ENCODE measurements at places on chromosomes 12 and 14. TPM values are rescaled to one million over a fixed set of nuclear protein-coding genes. Genes with fewer than 3 reads are reported as not detected.

- DNase-seq = no peak
Observed at GRCh38 chr12:106680280-106680679, 94.2 kb upstream of the RIC8B start.

DNA sequence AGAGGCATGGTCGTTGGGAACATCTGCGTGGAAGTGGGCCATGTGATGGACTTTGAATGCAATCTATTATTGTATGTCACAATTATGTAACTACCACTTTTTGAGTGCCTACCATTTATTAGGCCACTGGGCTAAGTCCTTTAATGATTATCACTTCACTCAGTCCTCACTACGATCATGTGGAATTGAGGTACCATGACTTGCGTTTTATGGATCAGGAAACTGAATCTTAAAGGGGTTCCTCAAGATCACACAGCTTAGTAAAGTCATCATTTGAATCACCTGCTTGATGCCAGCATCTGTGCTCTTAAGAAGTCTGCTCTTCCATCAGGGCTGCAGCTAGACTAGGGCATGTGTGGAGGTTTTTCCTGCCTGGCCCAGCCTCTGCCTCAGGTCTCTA lies 136.7 kb downstream of the DAD1 start:
- no peak for DNase-seq

- no peak for DNase-seq
Observed at GRCh38 chr14:90399541-90400444, 3.0 kb downstream of the CALM1 start.

GRCh38 chr12:62170241-62170640 lies 90.0 kb upstream of the USP15 start:
- DNase-seq = no peak

- no peak for DNase-seq
Observed at GRCh38 chr14:63594455-63595372, 47.0 kb downstream of the WDR89 start.

DNA sequence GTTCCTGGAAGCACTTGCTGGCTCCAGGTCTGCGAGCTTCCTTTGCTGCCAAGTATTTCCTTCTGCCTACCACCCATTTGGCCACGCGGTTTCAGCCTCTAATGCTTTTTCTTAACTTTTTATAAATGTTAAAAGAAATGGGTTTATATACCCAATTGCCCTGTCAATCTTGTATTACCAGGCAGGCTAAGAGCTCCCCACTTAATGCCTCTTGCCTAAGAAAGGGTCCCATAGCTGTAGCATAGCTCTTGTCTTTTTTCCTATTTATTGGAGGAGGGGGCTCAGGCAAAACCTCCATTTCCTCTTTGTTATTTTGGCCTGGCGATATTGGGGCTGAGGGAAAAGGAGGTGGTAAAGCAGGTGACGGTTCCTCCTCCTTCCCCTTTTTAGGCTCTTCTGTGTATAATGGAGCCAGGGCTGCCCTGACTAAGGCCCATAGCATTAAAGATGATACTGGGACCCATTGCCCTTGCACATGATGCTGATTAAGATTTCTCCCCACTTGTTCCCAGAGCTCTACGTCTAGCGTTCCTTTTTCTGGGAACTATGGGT lies 21.6 kb upstream of the BLTP3B start:
- no peak for DNase-seq

GRCh38 chr14:61514927-61515326 lies 180.4 kb upstream of the HIF1A start:
- DNase-seq = no peak

DNA sequence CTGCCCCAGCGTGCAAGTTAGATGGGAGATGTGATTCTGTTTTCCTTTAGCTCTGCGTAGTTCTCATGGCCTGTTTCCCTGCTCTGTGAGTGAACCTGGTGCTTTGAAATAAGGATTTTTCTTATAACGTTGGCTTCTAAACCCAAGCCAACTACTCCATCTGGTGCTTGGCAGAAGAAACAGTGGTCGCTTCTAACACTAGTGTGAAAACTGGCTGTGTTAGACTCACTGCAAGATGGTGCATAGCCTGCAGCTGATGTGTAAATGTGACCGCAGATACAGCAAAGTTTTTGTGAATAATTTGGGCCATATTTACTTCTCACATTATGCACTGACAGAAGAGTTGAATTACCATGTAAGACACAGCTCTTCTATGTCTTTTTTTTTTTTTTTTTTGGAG lies 12.2 kb downstream of the GTF2H3 start:
- no peak for DNase-seq

DNA sequence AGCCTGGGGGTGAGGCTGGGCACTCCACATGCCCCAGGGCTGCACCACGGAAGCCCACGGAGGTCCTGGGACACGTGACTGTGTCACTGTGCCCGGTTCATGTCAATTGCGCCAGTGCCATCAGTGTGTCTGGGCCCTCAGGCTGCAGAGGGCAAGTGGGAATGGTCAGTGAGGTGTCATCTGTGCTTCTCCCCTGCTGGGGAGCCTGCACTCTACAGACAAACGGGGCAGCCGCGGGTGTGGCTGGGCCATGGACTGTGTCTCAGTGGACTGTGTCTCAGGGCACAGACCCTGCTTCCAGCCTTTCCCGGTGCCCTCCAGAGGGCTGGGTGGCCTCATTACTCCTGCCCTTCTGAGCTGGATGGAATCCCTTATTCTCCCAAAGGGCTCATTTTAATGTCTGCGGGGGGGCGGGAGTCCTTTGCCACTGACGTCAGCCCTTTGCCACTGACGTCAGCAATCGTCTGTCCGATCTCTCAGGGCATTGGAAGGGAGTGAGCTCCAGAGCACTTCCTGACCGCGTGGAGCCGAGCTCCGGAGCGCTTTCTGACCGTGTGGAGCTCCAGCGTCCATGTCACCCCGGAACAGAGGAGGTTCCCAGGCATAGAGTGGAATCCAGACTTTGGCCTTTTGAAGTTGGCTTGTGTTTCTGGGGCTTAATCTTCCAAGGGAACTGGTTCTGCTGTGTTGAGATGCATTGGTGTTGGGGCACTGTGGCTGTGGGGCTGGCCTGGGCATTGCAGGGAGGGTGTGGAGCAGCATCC lies 72.4 kb downstream of the ADGRD1 start:
- no peak for DNase-seq

DNA sequence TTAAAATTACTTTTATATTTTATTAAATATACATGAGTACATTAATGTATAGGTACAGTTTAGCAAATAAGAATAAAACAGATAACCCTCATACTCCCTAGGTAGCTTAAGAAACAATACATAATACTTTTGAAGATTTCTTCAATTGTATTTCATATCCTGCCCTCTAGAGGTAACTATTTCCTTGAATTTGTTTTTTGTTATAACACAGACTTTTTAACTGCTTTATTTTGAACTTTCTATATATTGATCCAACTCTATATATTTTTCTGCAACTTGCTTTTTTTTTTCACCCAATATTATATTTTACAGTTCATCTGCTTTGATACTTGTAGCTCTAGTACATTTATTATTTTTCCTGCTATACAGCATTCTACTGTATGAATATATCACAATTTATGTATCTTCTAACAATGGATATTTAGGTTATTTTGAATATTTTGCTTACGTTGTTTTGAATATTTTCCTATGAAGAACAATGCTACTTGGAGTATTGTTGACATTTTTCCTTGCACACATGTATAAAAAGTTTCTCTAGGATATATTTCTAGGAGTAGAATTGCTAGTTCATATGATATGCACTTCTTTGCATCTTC lies 72.8 kb upstream of the ABCD2 start:
- no peak for DNase-seq

GRCh38 chr12:92145481-92145730 lies 240 bp downstream of the BTG1 start:
- no peak for DNase-seq

- peak; percentile 47 for DNase-seq
Observed at GRCh38 chr14:68361231-68361630, 431.6 kb downstream of the ZFP36L1 start.

- no peak for DNase-seq
Observed at GRCh38 chr14:88129306-88130056, 124.5 kb downstream of the GPR65 start.

GRCh38 chr12:67826946-67827720 lies 162.1 kb upstream of the IFNG-AS1 start:
- no peak for DNase-seq

GRCh38 chr14:91300957-91301356 lies 56.5 kb upstream of the GPR68 start:
- DNase-seq = no peak

DNA sequence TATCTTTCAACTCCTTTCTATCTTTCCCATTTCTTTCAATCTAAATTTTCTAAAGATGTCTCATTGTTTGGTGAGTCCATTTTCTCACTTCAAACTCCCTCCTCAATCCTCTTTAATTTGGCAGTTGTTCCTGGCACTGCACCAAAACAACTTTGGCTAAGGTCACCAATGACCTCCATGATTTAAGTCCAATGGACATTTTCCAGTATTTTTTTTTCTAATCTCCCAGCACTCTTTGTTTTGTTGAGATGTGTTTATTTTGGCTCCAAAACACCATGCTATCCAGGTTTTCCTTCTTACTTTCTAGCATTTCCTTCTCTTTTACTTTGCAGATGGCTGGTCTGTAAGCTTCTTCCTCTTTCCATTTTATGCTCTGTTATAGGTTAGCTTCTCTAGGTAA lies 42.5 kb upstream of the OTOGL start:
- DNase-seq = peak; percentile 69

DNA sequence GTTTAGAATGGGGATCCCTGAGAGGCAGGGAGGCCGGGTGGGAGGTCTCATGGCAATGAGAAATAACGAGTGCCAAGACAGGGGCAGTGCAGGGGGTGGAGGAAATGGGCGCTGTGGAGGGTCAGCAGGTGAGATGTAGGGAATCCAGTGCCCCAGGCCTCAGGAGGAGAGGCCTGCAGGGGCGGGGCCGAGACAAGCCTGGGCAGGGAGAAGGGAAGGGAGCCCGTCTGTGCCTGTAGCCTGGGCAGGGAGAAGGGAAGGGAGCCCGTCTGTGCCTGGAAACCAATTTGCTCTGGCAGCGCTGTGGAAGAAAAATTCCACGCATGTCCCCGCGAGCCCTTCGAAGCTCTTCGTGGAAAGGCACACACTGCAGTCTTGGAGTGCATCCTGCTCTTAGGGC lies 10.6 kb upstream of the NCOR2 start:
- no peak for DNase-seq

GRCh38 chr12:12938541-12938940 lies 13.4 kb downstream of the GPRC5D start:
- DNase-seq = no peak

GRCh38 chr12:45350861-45351260 lies 135.0 kb downstream of the ANO6 start:
- DNase-seq = no peak

- no peak for DNase-seq
Observed at GRCh38 chr14:38145142-38145541, 62.6 kb upstream of the SSTR1 start.

- no peak for DNase-seq
Observed at GRCh38 chr12:94264736-94265485, 116.5 kb downstream of the PLXNC1 start.

The TCL1B gene
- not detected for total RNA-seq

The FBLN5 gene
- total RNA-seq = 1.1 TPM

The TOMM20L gene
- total RNA-seq = not detected

The FCF1 gene
- 33.1 TPM for total RNA-seq

The OLR1 gene
- 0.64 TPM for total RNA-seq

The PLEK2 gene
- 13.8 TPM for total RNA-seq

The CNOT2 gene
- total RNA-seq = 75.6 TPM

The TMEM30B gene
- total RNA-seq = 0.34 TPM

The CCDC184 gene
- 0.41 TPM for total RNA-seq

The FSCB gene
- total RNA-seq = not detected

The GLIPR1L1 gene
- total RNA-seq = not detected

The KLRD1 gene
- total RNA-seq = 0.05 TPM
